ENCODE measurements at places on chromosomes 5 and 9. TPM values are rescaled to one million over a fixed set of nuclear protein-coding genes. Genes with fewer than 3 reads are reported as not detected.

GRCh38 chr9:131284856-131285255 lies 4.7 kb upstream of the PLPP7 start:
- no peak overlapping the region for H3K4me3 ChIP-seq
- H3K4me1 ChIP-seq = peaks cover 24% of the 10 kb centered on the region
- DNase-seq = no peak
- no peaks in the 10 kb centered on the region for H3K36me3 ChIP-seq
- H3K27ac ChIP-seq = no peak overlapping the region
- peaks cover 20% of the 10 kb centered on the region for H3K27me3 ChIP-seq

- peak; percentile 53 for DNase-seq
- H3K27ac ChIP-seq = no peak overlapping the region
- H3K4me3 ChIP-seq = no peak overlapping the region
- no peaks in the 10 kb centered on the region for H3K4me1 ChIP-seq
Observed at GRCh38 chr5:15064396-15064795, 192.8 kb upstream of the ANKH start.

GRCh38 chr5:12876541-12877298 lies 972.5 kb upstream of the CTNND2 start:
- H3K27ac ChIP-seq = no peak overlapping the region
- H3K4me3 ChIP-seq = no peak overlapping the region
- no peak for DNase-seq
- H3K27me3 ChIP-seq = no peaks in the 10 kb centered on the region

The LECT2 gene
- not detected for total RNA-seq

GRCh38 chr9:135833864-135834263 lies 73.5 kb downstream of the CAMSAP1 start:
- H3K27ac ChIP-seq = no peak overlapping the region
- no peaks in the 10 kb centered on the region for H3K27me3 ChIP-seq
- H3K4me1 ChIP-seq = no peaks in the 10 kb centered on the region
- DNase-seq = no peak
- no peaks in the 10 kb centered on the region for H3K36me3 ChIP-seq

DNA sequence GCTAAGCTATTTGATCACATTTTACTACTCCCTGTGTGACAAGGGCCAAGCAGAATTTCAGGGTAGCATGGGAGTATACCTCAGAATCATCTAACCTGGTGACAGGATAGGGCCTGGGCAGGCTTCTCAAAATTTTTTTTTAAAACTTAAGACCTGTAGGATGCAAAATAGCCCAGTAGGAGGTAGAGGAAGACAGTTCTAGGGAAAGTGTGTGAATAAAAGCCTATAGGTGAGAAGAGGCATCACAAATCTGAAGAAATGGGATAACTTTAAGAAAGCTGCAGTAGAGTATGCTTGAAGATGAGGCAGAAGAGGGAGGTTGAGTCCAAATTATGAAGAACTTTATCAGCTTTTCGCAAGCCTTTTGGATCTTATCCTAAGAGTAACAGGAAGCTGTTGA lies 32.3 kb downstream of the CNTRL start:
- H3K36me3 ChIP-seq = no peaks in the 10 kb centered on the region
- H3K27ac ChIP-seq = no peak overlapping the region
- no peaks in the 10 kb centered on the region for H3K27me3 ChIP-seq
- H3K4me3 ChIP-seq = no peak overlapping the region
- no peaks in the 10 kb centered on the region for H3K4me1 ChIP-seq

- H3K27ac ChIP-seq = no peak overlapping the region
- H3K4me1 ChIP-seq = no peaks in the 10 kb centered on the region
- no peaks in the 10 kb centered on the region for H3K36me3 ChIP-seq
- H3K27me3 ChIP-seq = no peaks in the 10 kb centered on the region
Observed at GRCh38 chr5:155508673-155509072, 495.1 kb downstream of the KIF4B start.

DNA sequence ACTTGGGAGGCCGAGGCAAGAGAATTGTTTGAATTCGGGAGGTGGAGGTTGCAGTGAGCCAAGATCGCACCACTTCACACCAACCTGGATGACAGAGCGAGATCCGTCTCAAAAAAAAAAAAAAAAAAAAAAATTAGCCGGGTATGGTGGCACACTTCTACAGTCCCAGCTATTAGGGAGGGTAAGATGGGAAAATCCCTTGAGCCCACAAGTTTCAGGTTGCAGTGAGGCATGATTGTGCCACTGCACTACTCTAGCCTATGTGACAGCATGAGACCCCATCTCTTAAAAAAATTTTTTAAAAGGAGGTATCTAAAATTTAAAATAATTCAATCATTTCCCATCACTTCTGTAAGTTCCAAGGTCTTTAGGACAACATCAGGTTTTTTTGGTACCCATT lies 26.0 kb downstream of the PSIP1 start:
- H3K27me3 ChIP-seq = no peaks in the 10 kb centered on the region
- no peaks in the 10 kb centered on the region for H3K4me1 ChIP-seq
- H3K27ac ChIP-seq = no peak overlapping the region
- no peak overlapping the region for H3K4me3 ChIP-seq
- H3K36me3 ChIP-seq = no peaks in the 10 kb centered on the region

GRCh38 chr9:71767776-71768321 lies 464 bp downstream of the CEMIP2 start:
- H3K4me1 ChIP-seq = peaks cover 58% of the 10 kb centered on the region
- H3K27me3 ChIP-seq = no peaks in the 10 kb centered on the region
- DNase-seq = peak; percentile 92

DNA sequence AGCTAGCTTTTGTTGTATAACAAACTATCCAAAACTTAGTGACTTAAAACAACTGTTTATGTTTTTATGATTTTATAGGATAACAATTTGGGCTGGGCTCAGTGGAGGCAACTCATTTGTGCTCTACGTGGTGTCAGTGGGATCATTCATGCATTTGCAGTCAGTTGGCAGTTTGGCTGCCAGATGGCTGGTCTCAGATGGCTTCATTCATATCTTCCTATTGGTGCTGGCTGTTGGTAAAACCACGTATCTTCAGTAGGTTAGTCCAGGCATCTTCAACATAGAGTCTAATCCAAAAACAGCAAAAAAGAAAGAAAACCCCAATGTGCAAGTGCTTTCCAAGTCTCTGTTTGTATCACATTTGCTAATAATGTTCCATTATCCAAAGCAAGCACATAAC lies 51.7 kb upstream of the RIC1 start:
- no peaks in the 10 kb centered on the region for H3K27me3 ChIP-seq
- no peak overlapping the region for H3K4me3 ChIP-seq
- H3K36me3 ChIP-seq = no peaks in the 10 kb centered on the region
- H3K4me1 ChIP-seq = no peaks in the 10 kb centered on the region
- no peak for DNase-seq
- H3K27ac ChIP-seq = no peak overlapping the region

DNA sequence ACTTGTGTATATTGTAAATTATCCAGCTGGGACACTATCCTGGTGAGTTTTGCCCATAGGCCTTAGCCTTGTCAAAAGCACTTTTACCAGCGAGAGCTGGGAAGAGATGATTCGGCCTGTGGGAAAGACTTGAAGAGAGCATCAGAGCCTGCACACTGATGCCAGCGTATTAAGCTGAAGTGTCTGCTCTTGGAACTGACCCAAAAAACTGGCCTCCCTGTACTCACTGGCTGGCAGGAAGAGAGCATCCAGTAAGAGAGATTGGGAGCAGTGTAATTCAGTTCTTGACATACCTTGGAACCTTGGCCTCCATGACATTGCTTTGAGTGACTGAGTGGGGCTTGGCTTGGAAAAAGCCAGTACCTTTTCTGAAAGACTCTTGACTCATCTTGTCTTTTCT lies 73.7 kb downstream of the ZNF462 start:
- peaks cover 18% of the 10 kb centered on the region for H3K36me3 ChIP-seq
- H3K4me1 ChIP-seq = peaks cover 2% of the 10 kb centered on the region
- no peak overlapping the region for H3K4me3 ChIP-seq
- no peak overlapping the region for H3K27ac ChIP-seq
- peak; percentile 29 for DNase-seq

The CDK5RAP2 gene
- total RNA-seq = 35.3 TPM

DNA sequence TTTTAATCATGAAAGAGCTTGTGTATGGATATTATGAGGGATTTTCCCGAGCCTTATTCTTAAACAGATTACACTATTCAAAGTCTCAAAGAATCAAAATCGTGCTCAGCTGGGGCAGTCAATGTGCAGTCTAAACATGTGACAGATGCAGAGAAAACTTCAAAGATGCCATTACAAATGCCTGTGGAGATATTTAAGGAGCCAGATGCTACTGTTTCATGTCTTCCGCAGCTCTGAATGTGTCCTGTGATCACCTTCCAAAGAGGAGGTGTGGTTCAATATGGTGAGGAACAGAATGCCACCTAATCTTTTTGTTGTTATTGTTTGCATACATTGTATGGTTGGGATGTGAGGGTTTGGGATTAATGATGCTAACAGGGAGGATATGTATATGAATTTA lies 593.3 kb upstream of the ARRDC3 start:
- H3K27ac ChIP-seq = no peak overlapping the region
- no peaks in the 10 kb centered on the region for H3K4me1 ChIP-seq
- DNase-seq = no peak
- no peaks in the 10 kb centered on the region for H3K36me3 ChIP-seq

GRCh38 chr5:44870430-44870829 lies 61.7 kb downstream of the MRPS30 start:
- H3K36me3 ChIP-seq = no peaks in the 10 kb centered on the region
- no peaks in the 10 kb centered on the region for H3K4me1 ChIP-seq
- H3K4me3 ChIP-seq = no peak overlapping the region

DNA sequence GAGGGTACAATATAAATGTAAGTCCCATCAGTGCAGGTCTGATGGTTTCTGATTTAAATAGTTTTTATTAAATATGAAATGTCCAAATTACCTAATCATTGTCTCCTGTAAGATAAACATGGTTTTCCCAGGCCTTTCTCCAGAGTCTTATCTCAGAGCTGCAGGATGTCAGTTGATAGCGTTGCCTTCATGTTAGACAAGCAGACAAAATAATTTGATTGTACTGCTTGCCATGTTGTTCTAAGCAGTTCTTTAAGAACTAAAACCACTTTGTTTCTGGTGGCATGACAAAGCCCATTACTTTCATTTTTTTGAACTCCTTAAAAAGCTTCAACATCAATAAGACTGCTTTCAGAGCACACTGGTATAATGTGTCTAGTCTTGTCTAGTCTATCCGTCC lies 1073.5 kb downstream of the MAT2B start:
- H3K36me3 ChIP-seq = no peaks in the 10 kb centered on the region
- no peak overlapping the region for H3K27ac ChIP-seq
- H3K4me1 ChIP-seq = no peaks in the 10 kb centered on the region
- no peak overlapping the region for H3K4me3 ChIP-seq

The GRK6 gene
- 34.5 TPM for total RNA-seq

DNA sequence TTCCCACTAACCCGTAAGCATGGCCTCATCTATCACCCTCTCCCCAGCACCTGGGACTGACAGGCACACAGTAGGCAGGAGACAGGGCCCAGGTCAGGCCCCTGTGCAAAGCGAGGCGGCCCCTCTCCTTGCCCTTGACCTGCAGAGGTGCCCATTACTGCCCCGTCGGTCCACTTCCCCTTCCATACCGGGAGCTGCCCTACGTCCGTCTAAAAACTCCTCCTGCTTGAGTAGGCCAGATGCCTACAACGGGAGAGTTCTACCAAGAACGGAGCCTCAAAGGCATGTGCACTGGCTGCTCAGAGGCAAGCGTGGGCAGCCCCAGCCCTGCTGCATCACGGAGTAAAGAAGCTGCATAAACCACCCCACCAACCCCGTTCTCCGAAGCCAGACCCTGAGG lies 4.6 kb upstream of the DPH7 start:
- DNase-seq = no peak
- no peaks in the 10 kb centered on the region for H3K27me3 ChIP-seq
- H3K27ac ChIP-seq = no peak overlapping the region
- no peak overlapping the region for H3K4me3 ChIP-seq

DNA sequence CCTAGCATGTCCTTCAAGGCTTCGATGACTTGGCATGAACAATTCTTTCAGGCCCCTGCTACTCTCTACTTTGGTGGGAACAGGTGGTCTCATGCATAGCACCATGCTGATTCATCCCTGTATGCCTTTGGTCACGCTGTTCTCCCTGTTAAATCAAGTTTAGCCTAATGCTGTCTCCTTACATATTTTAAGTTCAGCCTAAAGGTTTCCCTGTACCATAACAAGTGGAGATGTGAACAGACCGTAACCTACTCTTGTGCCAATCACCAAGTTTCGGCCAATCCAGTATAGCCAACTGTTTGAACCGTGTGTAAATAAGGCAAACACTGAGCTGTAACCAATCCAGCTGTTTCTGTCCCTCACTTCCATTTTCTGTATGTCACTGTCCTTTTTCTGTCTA lies 8.0 kb downstream of the GAS1 start:
- DNase-seq = no peak
- H3K4me1 ChIP-seq = no peaks in the 10 kb centered on the region
- H3K4me3 ChIP-seq = no peak overlapping the region

All from esophagus muscularis mucosa (tissue), 4 donors.